ENCODE measurements at places on chromosomes 2 and 18.
A peak's percentile ranks its signal among the peaks of the same experiment; 100 is the strongest.

DNA sequence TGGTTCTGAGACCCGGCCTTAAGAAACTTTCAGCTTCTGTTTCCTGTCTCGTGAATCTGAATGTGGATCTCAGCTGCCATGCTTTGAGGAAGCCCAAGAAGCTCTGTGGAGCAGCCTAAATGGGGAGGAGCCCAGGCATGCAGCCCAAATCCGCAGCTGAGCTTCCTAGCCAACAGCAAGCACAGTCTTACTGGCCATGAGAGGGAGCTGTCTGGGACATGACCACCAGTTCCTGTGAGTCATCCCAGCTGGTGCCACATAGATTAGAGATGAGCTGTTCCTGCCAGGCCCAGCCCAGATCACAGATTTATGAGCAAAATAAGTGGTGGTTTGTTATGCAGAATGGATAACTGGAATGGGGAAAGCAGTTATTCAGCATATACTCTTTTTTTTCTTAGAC is 224.4 kb upstream of the APCDD1 start:
- peak; percentile 54 for DNase-seq

DNA sequence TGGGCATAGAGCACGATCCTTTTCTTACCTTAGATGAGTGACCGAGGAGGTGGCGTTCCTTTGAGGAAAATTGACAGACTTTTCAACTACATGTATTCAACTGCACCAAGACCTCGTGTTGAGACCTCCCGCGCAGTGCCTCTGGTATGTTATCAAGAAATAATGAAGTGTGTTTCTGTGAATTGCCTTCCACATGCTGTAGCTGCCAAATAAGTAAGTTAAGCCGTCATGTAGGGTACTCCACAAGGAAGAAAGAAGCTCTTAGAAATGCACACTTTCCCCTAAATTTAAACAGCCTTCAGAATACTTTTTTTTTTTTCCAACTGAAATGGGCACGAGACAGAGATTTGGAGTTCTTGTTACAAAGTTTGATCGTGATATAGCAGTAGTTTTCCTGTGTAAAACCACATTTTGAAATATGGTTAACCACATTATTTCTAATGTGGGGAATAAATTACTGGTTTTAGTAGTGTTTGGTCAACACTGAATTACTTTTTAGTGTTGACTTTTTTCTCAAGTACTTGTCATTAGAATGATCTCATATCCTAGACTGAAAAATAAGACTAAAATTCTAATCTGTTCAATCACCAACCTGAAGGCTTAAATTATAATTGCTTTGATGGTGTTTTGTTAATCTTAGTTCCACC is 30.5 kb downstream of the PDK1 start:
- DNase-seq = no peak

DNA sequence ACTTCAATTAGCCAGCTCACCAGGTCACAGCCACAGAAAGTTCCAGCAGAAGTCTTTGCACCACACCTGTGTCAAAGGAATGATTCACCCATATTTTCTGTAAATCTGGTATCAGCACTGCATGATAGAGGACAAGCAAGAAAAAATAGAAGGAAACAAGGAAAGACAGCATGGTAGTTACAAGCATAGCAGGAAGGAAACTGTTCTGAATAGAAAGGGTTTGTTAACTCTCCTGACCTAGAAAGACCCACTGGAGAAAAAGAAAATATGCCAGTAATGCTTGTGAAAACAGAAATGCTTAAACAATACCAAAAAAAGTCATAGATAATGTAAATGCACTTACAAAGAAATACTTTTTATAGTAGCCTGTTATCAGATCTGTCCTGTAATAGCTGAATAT is 40.8 kb downstream of the SCRN3 start:
- no peak for DNase-seq

DNA sequence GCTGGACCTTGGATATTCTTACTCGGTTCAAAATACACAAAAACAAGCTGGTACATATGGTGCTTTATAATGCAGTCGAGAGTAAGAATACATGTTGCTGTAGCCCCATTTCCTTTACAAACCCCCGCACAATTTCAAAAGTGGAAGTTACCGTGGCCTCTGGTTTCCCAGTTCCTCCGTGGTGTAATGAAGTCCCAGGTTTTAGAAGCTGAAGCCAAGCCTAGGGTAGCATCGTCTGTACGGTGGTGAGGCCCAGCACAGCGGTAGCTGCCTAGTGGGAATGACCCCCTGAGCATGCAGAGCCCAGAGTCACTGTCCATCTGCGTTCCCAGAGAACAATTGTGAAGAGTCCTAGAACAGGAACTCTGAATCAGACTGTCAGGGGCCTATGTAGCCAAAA is 171.8 kb downstream of the ASXL3 start:
- peak; percentile 35 for DNase-seq

GRCh38 chr2:28589746-28590463 is 94.0 kb downstream of the PLB1 start:
- no peak for DNase-seq

DNA sequence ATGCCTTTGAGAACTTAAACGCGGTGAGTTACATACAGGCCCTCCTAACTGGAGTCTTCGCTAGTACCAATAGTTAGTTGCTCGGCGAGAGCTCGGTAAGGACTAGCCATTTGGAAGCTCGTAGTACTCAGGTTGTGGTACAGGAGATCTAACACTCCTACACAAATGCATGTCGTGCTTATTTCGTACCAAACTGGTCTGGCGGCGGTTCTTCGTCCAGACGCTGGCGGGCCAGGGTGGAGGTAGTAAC is 346 bp upstream of the VRK2 start:
- no peak for DNase-seq

DNA sequence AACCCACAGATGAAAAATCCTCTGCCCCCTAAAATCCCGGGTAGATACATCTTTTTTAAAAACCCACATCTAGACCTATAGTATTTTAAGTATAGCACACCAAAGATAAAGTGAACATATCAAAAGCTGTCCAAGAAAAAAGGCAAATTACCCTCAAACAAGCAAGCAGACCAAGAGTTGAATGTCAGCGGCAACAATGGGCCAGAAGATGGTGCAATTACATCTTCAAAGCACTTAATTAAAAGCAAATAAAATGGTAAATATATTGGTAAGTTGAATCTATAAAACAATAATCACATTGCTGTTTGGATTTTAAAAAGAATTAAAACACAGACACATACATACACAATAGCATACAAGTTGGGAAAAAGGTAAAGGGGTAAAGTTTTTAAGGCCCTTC is 98.5 kb downstream of the MYOM1 start:
- DNase-seq = no peak

DNA sequence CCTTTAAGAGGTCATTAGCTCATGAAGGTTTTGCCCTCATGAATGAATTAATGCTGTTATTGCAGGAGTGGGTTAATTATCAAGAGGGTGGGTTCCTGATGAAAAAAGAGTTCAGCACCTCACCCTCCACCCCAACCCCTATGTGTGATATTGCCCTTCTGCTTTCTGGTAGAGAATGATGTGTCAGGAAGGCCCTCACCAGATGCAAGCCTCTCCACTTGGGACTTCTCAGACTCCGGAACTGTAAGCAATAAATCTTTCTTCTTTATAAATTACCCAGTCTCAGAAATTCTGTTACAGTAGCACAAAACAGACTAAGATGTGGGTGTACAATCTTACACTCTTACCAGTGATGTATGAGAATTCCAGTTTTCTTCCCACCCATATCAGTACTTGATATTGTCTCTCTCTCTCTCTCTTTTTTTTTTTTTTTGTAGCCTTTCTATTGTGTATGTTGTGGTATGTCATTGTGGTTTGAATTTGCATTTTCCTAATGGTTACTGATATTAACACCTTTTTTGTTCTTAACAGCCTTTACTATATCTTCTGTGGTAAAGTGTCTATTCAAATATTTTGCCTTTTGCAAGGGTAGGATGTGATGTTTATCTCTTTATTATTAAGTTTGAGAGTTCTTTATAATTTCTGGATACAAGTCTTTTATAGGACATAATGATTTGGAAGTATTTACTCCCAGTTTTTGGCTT is 10.4 kb upstream of the MAP2 start:
- no peak for DNase-seq

DNA sequence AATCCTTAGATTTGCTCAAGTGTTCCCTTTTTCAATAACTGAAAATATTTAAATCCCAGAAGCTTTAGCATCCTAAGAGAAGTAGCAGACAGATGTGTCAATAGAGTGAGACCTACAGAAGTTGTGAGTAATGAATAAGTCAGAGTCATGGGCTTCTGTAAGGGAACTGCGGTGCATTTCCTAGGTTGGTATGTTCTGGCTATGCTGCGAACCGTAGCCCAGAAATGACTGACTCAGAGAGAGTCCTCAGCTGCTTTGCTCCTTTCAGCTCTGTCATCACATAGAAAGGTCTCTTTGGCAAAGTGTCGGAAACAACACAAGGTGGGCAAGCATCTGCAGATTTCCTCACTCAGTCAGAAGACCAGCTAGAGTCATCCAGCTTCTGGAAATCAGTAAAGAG is 297.1 kb downstream of the ARHGAP15 start:
- DNase-seq = no peak

DNA sequence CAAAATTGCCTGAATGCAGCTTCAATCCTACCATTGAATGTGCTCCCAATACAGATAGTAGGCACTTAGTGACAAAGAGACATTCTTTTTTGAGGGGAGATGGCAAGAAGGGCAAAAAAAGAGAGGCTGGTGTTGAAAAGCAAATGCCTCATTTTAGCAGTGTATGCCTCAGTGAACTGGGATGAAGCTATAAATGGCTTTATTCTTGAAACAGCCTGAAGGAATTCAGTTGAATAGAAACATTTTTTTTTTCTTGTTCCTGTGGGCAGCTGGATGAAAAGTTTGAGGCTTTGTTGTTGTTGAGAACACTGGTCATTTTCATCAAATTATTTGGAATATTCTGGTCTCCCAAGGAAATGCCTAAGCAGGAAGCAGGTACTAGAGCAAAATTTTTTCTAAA is 228.9 kb downstream of the RNF144A start:
- no peak for DNase-seq

DNA sequence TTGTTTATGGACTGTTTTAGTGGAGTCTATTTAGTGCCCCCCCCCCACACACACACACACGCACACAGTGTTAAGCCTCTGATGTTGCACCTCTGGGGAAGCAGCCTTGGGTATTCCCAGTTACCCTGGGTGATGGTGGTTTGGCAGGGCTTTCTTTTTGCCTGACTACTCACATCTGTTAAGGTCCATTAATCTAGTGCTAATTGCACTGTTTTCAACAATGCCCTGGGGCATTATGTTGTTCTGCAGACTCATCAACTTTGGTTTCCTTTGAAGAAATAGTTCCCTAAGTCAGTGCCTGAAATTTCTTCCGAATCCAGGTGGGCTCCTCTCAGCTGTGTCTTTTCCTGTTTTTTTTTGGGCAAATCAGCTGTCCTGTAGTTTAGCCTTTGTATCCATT is 34.7 kb downstream of the SPOPL start:
- peak; percentile 7 for DNase-seq

DNA sequence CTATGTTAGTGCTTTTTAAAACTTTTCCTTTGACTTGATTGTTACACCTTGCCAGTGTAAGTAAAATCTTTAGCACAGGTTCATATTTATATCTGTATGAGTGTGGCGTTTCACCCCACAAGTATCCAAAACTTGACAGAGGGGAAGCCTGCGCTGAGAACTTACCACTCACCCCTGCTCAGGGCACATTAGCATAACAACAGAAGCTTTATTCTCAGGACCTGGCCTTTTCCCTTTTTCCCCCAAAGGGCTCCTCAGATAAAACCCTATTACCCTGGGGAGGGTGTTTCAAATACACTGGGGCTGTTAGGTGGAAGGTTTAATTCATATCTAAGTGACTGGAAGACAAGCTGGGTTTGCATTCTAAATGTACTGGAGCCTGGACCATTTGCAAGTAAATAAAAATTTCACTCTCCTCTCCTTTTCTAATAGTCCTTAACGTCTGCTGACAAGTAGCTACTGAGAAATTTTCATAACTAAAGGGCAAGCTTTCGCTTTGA is 276.6 kb downstream of the RNF152 start:
- no peak for DNase-seq

DNA sequence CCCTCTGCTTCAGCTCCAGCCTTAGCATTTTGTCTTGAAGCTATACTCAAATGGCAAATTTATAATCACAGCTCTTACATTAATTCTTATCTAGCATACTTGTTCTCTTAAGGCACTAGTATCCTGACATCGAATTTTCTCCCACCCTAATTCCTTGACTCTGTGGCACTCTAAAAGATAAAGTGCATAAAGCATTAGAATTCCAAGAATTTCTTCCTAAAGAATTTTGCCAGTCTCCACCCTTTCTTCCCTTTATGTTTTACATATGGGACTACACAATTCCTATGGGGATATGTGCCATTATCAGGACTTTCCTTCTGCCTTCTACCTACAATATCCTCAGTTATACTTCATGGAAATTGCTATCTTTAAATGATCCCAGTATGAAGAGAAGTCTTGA is 560.3 kb downstream of the ARHGAP15 start:
- DNase-seq = no peak

- DNase-seq = no peak
Measured at GRCh38 chr18:52387175-52387574, 47.2 kb downstream of the DCC start.

DNA sequence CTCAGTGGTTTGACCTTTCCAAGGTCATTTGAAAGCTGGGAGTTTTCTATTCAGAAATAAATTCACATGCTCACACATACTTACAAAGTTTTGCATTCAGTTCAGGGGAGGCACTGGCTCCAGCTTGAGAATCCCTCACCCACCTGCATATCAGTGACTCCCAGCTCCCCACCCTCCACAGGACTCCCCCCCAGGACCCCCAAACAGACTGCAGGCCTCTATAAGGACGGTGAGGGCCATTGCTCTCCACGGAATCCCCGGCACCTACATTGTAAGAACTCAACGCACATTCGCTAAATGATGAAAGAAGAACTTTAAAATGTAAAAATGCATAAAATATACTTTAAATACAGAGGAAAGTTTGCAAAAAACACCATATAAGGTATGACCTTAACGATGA is 97.2 kb upstream of the TEX51 start:
- DNase-seq = no peak

DNA sequence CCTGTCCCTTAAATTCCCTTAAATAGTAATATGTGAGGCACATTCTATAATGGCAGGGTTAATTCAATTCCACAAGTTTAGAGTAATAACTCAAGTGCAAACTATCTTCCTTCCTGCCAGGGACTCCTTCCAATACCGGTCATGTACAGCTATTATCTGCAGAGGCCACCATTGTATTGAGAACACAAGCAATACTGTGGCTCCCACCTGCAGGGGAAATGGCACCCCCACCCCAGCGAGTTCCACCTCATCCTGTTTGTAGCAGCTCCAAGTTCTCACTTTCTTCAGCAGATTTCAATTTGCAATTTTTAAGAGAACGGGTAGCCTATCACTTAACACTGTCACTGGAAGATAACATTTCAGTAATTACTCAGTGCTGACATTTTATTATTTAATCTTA is 172.1 kb upstream of the PID1 start:
- no peak for DNase-seq

DNA sequence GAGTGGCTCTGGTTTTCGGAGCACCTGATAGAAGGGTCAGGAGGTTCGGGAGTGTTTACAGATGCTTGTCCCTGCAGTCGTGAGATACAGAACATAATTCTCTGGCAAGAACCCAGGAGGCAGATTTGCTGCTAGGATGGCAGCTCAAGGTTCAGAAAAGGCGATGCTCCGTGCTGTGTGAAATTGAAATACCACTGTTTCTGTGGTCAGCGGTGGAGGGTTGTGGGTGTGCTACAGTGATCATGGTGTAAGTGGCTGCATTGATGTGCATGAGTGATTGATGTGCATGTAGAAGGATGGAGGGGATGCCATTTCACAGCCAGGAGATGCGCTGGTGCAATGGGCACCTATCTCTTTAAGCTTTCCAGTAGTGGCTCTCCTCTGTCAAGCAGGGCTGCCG is 322.1 kb downstream of the GALR1 start:
- DNase-seq = no peak
